ENCODE measurements at places on chromosomes 3 and 15. TPM values are rescaled to one million over a fixed set of nuclear protein-coding genes. Genes with fewer than 3 reads are reported as not detected.

P4HTM gene
- polyA plus RNA-seq: 40.0 TPM

GPR87 gene
- not detected for polyA plus RNA-seq

ANKDD1A gene
- 0.49 TPM for polyA plus RNA-seq

SCG5 gene
- not detected for polyA plus RNA-seq

FYCO1 gene
- polyA plus RNA-seq: 0.59 TPM

MUC4 gene
- polyA plus RNA-seq: not detected
